Activated T-cell treated with anti-CD3 and anti-CD28 coated beads, Interleukin-2, amount 50 U/mL, for 72 hours (primary cell): ENCODE measurements at places on chromosomes 3 and 15. TPM values are rescaled to one million over a fixed set of nuclear protein-coding genes. Genes with fewer than 3 reads are reported as not detected.

SCG5 gene
- 3.5 TPM for total RNA-seq

SLC25A20 gene
- total RNA-seq, result 23.6 TPM

UCN2 gene
- total RNA-seq, result not detected

GASK1A gene
- total RNA-seq, result 0.12 TPM

TMEM42 gene
- 22.4 TPM for total RNA-seq

CCDC71 gene
- 15.7 TPM for total RNA-seq

CPLX3 gene
- total RNA-seq, result 0.17 TPM

CRYBG3 gene
- 4.0 TPM for total RNA-seq

A4GNT gene
- total RNA-seq, result not detected

MCF2L2 gene
- 7.6 TPM for total RNA-seq

CLRN1 gene
- total RNA-seq, result not detected

TRH gene
- total RNA-seq, result not detected

OR5AC2 gene
- not detected for total RNA-seq

ATP10A gene
- total RNA-seq, result 25.6 TPM

TGM4 gene
- total RNA-seq, result not detected

SPATA12 gene
- total RNA-seq, result not detected

C3orf85 gene
- not detected for total RNA-seq

MRPL46 gene
- 35.8 TPM for total RNA-seq
